Umbilical cord (tissue), 2 donors: ENCODE measurements at places on chromosomes 13 and 19. TPM values are rescaled to one million over a fixed set of nuclear protein-coding genes. Genes with fewer than 3 reads are reported as not detected.
A peak's percentile ranks its signal among the peaks of the same experiment; 100 is the strongest.

Gene TMC4
- total RNA-seq: 2.6 TPM

Gene GPR180
- 13.2 TPM for total RNA-seq

Gene SIGLEC9
- total RNA-seq: 2.2 TPM

Gene FGF22
- total RNA-seq: 0.24 TPM

Gene TGFBR3L
- total RNA-seq: not detected

Gene APOC4
- total RNA-seq: not detected

Gene KLK2
- 9.6 TPM for total RNA-seq

Gene N4BP2L1
- total RNA-seq: 9.6 TPM

Gene SYNGR4
- not detected for total RNA-seq

Gene CGB8
- total RNA-seq: not detected

Gene OR7C1
- 6.3 TPM for total RNA-seq

Gene IGFL1
- not detected for total RNA-seq

- peak; percentile 57 for DNase-seq
Measured at GRCh38 chr13:43908156-43909126, 28.7 kb downstream of the LACC1 start.

DNA sequence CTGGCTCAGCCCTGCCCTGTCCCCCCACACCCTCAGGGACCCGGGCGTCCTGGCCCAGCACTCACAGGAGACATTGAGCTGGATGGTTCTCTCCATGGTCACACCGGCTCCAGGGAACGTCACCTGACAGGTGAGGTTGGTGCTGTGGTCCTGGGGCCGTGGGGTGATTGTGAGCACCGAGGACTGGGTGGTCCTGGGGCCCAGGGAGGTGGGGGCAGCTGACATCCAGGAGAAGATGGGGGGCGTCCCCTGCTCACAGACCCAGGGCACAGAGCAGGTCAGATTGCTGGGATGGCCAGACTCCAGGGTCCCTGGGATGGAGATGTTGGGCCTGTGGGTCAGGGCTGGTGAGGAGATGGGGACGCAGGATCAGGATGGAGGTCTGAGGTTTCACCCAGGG lies 854 bp downstream of the SIGLEC6 start:
- no peak for DNase-seq

- DNase-seq: no peak
Measured at GRCh38 chr19:3743486-3743885, 18.0 kb downstream of the APBA3 start.

- peak; percentile 26 for DNase-seq
Measured at GRCh38 chr19:8004723-8005513, 523 bp downstream of the ELAVL1 start.

DNA sequence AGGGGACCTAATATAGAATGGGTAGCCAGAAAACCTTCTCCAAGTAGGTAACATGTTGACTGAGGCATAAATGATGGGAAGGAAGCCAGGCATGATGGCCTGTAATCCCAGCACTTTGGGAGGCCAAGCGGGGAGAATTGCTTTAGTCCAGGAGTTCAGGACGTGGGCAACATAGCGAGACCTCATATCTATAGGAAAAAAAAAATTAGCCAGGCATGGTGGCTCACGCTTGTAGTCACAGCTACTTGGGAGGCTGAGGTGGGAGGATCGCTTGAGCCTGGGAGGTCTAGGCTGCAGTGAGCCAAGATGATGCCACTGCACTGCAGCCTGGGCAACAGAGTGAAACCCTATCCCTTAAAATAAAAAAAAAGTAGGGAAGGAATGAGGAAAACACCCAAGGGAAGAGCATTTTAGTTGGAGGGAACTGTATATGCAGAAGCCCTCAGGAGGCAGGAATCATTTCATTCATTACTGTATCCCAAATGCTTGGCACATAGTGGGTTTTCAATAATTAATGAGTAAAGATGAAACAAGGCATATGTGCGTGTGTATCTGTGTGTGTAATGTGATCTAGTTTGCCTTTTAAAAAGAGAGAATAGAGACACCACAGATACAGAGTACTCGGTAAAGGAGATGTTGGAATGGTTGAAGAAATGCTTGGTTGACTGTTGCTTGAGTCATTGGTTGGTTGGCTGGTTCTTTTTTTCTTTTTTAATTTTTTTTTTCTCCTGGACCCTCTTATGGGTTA lies 2.2 kb upstream of the NUP62 start:
- DNase-seq: no peak

- DNase-seq: no peak
Measured at GRCh38 chr13:93951108-93951507, 528.4 kb downstream of the DCT start.

DNA sequence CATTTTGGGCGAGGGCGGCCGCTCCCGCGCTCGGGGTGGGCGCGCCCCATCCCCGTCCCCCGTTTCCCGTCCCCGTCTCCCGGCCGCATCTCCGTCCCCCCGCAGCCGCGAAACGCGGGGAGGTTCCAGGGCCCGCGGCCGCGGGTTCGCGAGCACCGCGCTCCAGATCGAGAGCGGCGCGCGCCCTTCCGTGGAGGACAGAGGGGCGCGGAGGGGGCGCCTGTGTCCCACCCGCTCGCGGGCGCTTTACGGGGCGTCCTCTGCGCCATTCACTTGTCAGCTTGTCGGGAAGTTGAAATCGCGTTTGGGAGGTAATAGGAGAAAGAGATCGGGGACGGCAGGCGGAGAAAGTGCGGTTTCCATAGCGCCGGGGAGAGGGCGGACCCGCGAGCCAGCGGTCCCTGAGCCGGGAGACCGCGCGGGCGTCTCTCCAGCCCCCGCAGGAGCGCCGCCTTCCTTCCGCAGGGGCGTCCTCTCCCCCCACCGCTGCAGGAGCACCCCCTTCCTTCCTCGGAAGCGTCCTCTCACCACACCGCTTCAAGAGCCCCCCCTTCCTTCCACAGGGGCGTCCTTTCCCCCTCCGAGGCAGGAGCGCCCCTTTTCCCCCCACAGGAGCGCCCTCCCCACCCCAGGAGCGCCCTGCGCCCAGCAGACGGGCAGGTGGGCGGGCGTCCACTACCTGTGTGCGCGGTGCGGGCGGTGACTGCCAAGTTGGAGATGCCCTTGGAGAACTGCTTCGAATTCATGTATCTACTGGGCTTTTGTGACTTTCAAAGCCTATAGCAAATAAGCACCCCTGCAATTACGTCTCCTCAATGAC lies 962 bp upstream of the IRS2 start:
- DNase-seq: peak; percentile 67

DNA sequence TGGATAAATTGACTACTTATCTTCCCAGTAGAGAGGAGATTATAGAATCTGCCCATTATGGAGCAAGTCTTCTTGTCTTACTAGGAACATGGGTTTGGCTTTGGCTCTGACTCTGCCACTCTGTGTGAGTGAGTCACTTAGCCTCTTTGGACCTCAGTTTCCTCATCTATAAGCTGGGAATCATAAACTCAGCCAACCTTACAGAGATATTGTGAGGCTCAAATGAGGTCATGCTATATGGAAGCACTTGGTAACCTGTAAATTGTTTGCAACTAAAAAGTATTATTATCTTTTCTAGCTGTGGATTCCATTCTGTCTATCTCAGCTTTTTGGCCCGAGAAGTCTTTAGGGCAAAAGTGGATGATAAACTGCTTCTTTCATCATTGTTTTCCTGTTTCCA lies 186.8 kb upstream of the TSC22D1 start:
- no peak for DNase-seq

DNA sequence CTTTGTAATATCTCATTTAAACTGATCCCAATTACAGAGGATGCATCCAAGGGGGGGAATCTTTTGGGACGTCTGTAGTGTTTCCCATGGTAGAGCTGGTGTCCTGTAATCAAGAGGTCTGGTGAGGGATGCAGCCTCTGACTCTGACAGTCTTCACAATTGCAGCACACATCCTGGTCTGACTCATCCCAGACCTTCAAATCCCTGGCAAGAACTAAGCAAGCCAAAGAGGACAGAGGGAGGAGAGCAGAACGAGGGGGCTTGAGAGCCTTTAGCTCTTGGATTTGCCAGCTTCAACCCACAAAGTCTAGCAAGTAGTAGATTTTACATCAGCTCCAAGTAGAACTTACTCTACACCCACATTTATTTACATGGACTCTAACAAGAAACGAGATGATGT lies 17.3 kb upstream of the FCGBP start:
- peak; percentile 72 for DNase-seq

GRCh38 chr19:12946731-12947496 lies 1.3 kb downstream of the RAD23A start:
- no peak for DNase-seq

- no peak for DNase-seq
Measured at GRCh38 chr13:67106502-67107057, 123.6 kb downstream of the PCDH9 start.

DNA sequence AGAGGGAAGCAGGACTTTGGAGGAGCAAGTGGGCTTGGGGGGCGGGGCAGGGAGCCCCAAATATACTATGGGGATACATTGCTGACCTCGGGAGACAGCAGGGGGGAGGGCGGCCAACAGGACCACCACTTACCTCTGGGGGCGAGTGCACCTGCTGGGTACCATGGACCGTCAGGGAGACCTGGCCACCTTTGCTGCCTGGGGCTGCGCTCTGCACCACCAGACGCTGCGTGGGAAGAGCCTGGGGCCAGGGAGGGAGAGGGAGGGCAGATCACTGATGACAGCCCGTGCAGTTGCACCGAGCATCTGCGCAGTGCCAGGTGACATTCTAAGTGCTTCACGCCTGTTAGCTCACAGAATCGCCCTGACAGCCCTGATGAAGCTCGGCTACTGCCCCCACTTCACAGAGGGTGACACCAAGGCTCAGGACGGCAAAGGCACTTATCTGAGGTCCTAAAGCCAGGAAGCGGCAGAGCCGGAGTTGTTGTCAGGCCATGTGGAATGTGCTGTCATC lies 24.1 kb downstream of the RFX1 start:
- no peak for DNase-seq

GRCh38 chr13:32969516-32969941 lies 46.7 kb upstream of the KL start:
- peak; percentile 60 for DNase-seq

- no peak for DNase-seq
Measured at GRCh38 chr13:48775285-48775684, 121.6 kb downstream of the CYSLTR2 start.

GRCh38 chr13:26656919-26657318 lies 99.4 kb downstream of the WASF3 start:
- DNase-seq: peak; percentile 16

GRCh38 chr19:13887517-13887916 lies 10.6 kb downstream of the NANOS3 start:
- no peak for DNase-seq

- no peak for DNase-seq
Measured at GRCh38 chr19:18889949-18890745, 5.8 kb downstream of the CERS1 start.

DNA sequence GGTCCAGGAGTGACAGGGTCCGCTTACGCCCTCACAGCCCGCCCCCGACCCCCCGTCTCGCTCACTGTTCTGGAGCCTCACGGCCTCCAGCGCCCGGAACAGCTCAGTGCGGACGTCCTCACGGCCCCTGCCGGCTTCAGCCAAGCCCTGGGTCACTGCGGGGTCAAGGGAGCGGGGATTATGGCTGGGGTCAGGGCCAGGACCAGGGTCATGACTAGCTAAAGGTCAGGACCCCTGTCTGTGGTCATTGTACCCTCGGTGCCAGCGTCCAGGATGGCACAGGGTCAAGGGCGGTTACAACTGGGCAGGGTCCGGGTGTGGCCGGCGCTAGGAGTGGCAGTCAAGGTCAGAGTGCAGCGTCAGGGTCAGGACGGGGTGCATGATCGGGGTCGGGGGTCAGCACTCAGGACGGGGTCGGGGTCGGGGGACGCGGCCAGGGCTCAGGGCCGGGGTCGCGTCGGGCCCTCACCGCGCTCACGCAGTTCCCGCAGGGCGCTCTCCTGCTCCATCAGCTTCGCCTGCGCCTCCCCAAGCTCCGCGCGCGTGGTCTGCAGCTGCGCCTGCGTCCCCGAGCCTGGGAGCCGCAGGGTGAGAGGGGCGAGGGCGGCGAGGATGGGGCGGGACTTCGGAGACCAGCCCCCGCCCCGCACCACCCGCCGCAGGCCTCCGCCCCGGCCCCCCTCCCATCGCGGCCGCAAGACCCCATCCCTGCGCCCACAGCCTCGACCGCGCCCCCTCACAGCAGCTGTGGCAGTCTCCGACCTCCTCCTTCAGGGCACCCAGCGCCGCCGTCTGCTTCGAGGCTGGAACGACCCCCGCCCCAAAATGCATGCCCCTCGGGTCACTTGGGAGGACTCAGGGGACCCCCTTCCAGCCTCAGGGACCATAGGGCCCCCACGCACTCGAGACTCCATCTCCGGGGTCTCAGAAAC lies 1.4 kb downstream of the CLEC4G start:
- no peak for DNase-seq

GRCh38 chr19:12647490-12648071 lies 19.0 kb downstream of the MAN2B1 start:
- no peak for DNase-seq

DNA sequence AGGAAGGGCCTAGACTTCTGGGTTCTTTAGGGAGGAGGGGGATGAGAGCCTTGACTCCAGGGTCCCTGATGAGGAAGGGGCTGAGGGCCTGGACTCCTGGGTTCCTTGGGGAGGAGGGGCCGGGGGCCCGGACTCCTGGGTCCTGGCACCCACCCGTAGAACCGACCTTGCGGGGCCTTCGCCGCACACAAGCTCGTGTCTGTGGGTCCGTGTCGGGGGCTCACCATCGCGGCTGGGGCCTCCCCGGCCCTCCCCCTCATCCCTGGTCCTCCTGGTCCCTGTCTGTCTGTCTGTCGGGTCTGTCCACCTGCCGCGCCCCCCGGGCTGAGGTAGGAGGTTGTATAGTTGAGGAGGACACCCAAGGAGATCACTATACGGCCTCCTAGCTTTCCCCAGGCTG lies 662 bp upstream of the SPACA6 start:
- no peak for DNase-seq

DNA sequence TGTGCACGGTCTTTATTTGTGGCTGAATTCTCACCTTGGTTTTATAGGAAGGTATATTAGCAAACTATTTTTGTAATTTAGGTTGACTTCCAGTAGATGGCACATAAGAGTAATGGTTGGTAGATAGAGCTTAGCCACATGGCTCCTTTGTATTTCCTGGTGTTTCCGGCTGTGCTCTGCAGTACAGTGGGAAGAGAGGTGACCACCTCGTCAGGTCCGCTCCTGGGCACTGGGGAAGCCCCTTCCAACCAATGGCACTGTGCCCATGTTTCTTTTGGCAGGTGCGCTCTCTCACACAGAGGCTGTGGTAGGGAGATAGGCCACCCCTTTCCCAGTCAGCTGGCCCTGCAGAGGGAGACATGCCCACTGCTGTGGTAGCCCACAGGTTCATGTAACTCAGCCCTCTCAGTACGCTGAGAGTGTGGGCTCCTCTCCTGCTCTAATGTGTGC lies 74.3 kb upstream of the ATP12A start:
- peak; percentile 12 for DNase-seq

GRCh38 chr19:15137777-15138176 lies 30.6 kb downstream of the SYDE1 start:
- DNase-seq: no peak

GRCh38 chr19:17576758-17577456 lies 21.5 kb downstream of the COLGALT1 start:
- peak; percentile 68 for DNase-seq
